Renal cortex interstitium (tissue), 15 donors: ENCODE measurements at places on chromosomes 5 and 9. TPM values are rescaled to one million over a fixed set of nuclear protein-coding genes. Genes with fewer than 3 reads are reported as not detected.
A peak's percentile ranks its signal among the peaks of the same experiment; 100 is the strongest.

- DNase-seq, result no peak
Measured at GRCh38 chr5:98769959-98770208, 3.6 kb upstream of the RGMB start.

GRCh38 chr5:444226-444625 lies 1.2 kb downstream of the EXOC3 start:
- DNase-seq, result no peak

The CLIC3 gene
- 0.37 TPM for polyA plus RNA-seq

GRCh38 chr5:138641547-138642298 lies 66.5 kb upstream of the HSPA9 start:
- DNase-seq, result peak; percentile 28

The TMEM141 gene
- 81.8 TPM for polyA plus RNA-seq

The MLANA gene
- 1.4 TPM for polyA plus RNA-seq

DNA sequence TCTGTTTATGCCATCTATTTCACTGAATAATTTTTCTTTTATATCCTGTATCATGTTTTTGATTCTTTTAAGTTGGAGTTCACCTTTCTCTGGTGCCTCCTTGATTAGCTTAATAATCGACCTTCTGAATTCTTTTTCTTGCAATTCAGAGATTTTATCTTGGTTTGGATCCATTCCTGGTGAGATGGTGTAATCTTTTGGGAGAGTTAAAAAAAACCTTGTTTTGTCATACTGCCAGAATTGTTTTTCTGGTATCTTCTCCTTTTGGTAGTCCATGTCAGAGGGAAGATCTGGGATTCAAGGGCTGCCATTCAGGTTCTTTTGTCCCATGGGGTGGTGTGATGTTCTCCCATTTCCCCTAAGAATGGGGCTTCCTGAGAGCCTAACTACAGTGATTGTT lies 800.8 kb upstream of the TYRP1 start:
- no peak for DNase-seq

- DNase-seq, result no peak
Measured at GRCh38 chr5:140027807-140028206, 15.3 kb downstream of the NRG2 start.

DNA sequence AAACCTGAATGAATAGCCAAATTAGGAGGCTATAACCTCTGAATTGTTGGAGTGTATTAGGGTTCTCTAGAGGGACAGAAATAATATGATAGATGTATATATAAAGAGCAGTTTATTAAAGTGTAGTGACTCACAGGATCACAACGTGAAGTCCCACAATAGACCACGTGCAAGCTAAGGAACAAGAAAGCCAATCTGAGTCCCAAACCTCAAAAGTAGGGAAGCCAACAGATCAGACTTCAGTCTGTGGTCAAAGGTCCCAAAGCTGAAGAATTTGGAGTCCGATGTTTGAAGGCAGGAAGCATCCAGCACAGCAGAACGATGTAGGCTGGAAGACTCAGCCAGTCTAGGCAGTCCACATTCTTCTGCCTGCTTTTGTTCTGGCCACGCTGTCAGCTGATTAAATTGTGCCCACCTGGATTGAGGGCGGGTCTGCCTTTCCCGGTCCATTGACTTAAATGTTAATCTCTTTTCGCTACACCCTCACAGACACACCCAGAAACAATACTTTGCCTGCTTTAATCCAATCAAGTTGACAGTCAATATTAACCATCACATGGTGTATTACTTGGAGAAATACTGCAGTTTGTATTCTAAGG lies 550.6 kb downstream of the CDH10 start:
- no peak for DNase-seq

- no peak for DNase-seq
Measured at GRCh38 chr9:136292026-136292538, 11.8 kb downstream of the CCDC187 start.

- no peak for DNase-seq
Measured at GRCh38 chr9:125961072-125961471, 213.9 kb downstream of the PBX3 start.

- no peak for DNase-seq
Measured at GRCh38 chr9:124214596-124215367, 43.0 kb upstream of the NEK6 start.

DNA sequence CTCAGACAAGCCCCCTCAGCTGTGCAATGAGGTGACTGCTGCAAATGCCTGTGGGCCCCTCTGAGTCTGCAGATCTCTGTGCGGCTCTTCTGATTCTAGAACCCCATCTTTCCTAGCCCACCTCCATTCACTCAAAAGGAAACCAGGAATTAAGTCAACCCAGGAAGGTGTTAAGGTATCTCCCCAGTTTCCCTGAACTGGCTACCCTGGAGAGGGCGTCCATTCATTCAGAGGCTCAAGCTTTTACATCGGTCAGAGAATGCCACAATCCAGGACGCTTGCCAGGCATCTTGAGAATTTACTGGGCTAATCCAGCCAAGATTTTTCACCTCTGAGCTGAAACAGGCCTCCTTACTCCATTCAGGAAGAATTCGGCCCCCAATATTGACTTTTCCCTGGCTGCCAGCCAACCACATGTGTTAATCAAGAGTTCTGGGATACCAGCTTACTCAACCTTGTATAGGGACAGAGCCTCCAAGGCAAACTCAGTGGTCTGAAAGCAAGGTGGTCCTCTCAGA lies 889 bp upstream of the ADAMTS12 start:
- no peak for DNase-seq

- DNase-seq, result no peak
Measured at GRCh38 chr9:72144756-72145492, 4.3 kb upstream of the GDA start.

The IFNW1 gene
- polyA plus RNA-seq, result not detected

The NR5A1 gene
- 0.06 TPM for polyA plus RNA-seq

- no peak for DNase-seq
Measured at GRCh38 chr9:130149654-130150286, 22.4 kb upstream of the NCS1 start.

The SPEF2 gene
- polyA plus RNA-seq, result 43.4 TPM

GRCh38 chr9:108178318-108178717 lies 677.5 kb downstream of the ACTL7B start:
- DNase-seq, result no peak

- no peak for DNase-seq
Measured at GRCh38 chr5:116375926-116376325, 198.7 kb downstream of the SEMA6A start.

The SLC4A9 gene
- 43.4 TPM for polyA plus RNA-seq

- no peak for DNase-seq
Measured at GRCh38 chr9:75418518-75418917, 330.2 kb downstream of the OSTF1 start.

DNA sequence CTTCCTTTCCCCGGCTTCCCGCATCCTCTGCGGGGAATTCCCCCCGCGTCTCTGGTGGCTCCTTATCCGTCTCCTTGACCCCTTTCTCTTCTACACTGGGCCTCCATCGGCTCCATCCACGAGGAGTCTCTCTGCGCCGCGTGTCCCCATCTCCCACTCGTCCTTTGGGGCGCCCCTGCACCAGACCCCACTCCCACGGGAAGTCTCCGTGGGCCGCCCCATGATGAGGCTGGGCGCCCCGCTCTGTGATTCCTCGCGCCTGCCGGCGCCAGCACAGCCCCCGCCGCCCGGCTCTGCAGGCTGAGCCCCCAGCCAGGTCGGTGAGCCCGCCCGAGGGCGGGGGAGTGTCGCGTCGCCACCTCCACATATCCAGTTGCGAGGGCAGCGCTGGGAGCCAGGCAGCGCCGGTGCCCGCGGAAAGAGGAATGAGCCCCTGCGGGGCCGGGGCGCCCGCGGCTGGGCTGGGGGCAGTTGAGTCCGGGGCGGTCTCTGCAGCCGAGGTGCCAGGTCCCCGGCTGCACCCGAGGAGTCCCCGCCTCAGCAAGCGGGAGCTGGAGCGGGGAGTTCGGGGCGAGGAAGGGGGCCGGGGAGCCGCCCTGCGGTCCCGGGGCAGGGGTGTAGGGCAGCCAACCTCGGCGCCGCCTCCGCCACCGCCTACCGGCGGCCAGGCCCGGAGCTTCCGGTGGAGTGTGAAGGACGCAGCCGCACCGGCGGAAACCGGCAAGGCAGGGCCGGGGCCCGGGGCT lies 2.1 kb upstream of the TRAF1 start:
- DNase-seq, result no peak

- DNase-seq, result no peak
Measured at GRCh38 chr5:58245476-58245840, 214.4 kb downstream of the PLK2 start.

DNA sequence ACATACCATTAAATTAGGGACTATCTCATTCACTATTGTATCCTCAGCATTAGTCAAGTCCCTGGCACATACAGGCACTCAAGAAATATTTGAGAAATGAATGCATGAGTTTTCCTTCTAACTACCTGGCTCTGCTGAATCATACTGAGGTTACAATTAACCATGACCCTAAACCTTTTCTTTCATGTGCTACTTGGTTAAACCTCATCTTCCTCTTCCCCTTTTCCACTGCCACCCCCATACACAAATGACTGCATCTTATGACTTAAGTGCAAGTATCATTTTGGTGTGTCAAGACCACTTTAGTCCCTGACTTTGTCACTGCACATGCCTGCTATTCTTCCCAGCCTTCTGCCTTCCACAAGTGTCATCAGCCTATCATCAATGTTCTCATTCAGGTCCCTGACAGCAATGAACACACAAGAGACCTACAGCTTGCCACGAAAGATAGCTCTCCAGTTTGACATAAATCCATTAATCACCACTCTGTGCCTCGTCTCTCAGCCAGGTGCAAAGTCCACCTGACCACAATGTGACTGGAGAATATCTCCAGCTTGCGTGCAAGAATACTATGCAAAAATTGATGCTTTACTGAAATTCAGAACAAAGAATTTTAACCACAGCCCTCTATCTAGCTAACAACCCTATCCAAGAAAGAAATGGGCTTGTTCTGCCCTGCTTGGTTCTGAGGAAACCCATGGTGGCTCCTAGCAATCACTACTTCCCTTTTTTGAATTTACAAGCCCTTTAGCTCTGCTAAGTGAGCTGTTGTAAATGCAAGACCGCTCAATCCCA lies 74.5 kb downstream of the MAPKAP1 start:
- DNase-seq, result no peak

The LURAP1L gene
- polyA plus RNA-seq, result 21.0 TPM

The HSD17B3 gene
- 0.49 TPM for polyA plus RNA-seq

GRCh38 chr9:89278551-89278950 lies 32.4 kb upstream of the CKS2 start:
- no peak for DNase-seq

The ITK gene
- 0.57 TPM for polyA plus RNA-seq
